Right renal cortex interstitium (tissue), 3 donors: ENCODE measurements at places on chromosomes 4 and X. TPM values are rescaled to one million over a fixed set of nuclear protein-coding genes. Genes with fewer than 3 reads are reported as not detected.

AVPR2 gene
- polyA plus RNA-seq = 2.4 TPM

DNA sequence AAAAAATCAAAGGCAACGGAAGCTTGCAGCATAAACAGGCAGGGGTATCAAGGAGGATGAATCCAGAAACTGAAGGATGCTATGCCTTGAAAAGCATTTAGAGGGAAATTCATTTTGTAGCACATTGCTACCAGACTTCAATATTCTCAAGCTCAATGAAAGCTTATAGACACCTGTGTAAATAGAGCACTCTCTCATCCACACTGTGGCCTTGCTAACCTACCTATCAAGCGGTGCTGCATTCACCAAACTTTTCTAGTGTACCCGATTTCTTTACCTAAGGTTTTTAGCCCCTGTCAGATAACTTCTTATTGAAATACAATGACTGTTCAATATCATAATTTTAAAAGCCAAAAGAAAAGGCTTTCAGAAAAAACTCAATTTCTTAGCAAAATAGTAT lies 20.2 kb upstream of the HSD17B13 start:
- no peak for DNase-seq

DNA sequence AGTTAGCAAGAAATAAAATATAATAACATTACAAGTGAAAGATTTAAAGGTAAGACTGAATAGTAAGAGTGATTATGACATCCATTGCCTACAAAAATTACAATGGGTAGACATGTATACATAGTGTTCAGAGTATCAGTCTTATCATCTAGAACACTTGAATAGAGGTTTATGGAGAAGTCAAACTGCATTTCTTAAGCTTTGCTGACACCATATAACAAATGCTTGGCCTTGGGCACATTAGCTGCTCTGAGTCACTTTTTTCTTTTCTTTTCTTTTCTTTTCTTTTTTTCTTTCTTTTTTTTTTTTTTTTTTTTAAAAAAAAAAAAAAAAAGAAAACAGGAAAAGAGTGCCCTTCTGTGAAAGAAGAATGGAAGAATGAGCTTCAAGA lies 220.0 kb downstream of the SPCS3 start:
- DNase-seq = no peak

DNA sequence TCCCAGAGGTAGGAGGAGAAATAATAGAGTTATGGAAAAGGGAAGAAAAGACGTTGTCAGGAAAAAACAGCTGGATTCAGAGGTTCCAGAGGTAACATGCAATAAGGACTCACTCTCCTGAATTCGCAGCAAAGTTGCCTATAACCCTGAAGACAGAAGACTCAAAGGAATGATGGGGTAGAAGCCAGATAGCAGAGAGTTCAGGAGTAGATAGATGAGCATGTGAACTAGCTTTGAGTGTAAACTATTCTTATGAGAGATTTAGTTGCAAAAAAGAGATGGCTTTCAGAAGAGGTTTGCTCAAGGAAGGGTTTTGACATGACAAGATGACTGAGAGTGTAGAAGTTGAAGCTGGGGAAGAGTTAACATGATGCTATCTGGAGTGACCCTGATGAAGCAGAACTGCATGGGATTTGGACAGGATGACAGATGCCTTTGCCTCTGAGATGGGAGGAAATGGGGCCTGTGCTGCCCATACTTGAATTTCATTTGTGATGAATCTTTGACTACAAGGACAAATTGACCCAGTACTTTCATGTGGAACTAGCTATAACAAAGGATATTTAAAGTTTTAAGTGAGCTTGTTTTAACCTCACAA lies 73.9 kb downstream of the AMELX start:
- DNase-seq = no peak

DNA sequence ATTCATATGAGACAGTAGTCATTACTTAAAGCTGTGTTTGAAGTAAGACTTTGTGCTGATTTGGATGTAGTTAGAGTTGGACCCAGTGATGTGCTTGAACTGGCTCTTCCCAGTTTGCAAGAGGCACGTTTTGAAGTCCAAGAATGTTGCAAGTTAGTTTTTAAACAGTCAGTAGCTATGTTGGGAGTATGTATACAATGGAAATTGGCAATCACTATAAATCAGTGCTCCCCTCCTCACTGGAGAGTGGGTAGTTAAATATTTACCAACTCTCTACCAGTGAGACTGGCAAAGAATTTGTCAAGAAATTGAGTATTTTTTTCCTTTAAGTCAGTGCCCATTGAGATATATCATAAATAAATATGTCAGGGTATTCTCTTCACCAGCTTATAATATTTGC lies 191.9 kb upstream of the SPRY1 start:
- DNase-seq = no peak

DNA sequence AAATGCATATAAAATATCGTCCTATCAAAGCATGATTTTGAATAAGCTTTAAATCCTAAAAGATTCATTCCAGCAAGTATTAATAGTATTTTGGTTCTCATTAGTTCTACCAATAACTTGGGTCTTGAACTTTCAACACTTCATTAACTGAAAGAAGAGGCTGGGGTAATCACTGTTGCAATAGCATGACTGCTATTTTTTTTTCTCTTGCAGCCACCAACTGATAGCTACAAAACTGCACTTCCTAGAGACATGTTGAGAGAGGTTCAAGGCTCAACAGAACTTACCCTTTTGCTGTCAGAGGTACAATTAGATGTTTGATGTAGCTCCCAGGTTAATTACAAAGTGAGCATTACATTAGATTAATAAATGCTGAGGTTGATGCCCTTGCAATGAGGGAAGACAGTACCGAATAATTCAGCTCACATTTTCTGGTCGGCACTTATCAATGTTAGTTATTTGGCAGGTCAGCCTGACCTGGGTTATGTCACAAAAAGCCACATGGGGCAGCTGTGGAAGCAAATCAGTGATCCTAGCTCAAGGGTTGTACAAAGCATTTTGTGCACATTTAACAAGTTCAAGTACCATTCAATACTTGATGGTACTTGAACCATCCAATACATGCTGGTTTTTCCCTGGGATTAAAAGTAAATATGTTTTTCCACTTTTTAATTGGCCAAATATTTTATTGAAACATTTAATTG lies 29.9 kb upstream of the TET2 start:
- DNase-seq = no peak

DNA sequence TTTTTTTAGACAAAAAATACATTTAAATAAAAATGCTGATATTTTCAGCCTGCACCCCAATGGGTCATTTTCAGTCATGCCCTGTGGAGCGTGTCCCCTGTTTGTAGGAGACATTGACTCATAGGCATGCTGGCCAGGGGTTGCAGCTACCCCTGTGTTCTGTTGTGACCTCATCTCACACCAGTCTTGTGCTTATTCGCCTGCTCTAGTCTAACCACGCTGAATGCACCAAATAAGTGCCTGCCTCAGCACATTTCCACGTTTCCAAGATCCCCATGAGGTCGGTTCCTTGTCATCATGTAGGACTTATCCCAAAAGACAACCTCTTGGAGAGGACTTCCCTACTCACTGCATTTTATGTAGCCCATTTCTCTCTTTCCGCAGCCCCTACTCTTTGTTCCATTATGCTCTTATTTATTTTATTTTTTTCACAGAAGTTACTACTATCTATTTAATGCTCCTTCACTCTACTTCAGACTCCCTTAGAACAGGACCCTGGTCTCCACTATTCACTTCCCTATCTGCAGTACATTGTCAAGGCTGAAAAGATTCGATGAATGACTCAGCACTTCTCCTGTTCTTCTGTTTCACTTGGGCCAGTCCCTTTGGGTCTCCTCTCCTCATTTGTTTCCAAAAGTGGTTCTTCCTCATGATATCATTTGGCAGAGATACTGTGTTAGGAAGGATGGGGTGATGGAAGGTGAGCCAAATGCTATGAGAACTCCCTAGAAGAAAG lies 109.7 kb downstream of the MSL3 start:
- DNase-seq = no peak

DNA sequence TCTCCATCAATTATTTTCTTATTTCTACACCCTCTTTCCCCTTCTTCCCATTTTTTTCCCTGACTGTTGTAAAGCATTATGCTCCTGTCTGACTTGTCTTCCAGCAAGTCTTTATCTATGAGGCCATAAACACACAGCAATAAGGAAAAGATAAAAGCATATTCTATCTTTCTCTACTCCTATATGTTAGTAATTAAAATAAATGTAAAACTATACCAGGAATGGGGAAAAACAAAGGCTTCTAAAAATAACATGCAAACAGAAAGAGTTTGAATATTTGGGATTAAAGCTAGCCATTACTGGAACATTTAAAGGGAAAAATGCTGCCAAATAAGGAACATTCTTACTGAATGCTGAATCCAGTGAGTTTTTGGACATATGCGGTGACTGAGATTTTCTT lies 471.7 kb upstream of the HS3ST1 start:
- DNase-seq = no peak

GRCh38 chrX:17192106-17192505 lies 182.9 kb upstream of the NHS start:
- no peak for DNase-seq

POU3F4 gene
- 7.5 TPM for polyA plus RNA-seq

GRCh38 chrX:27163236-27163635 lies 299.9 kb downstream of the PPP4R3C start:
- DNase-seq = no peak

- DNase-seq = no peak
Measured at GRCh38 chr4:98996056-98996764, 689 bp downstream of the METAP1 start.

- no peak for DNase-seq
Measured at GRCh38 chrX:130091980-130092522, 18.2 kb downstream of the ELF4 start.

FAM184B gene
- polyA plus RNA-seq = 0.40 TPM

DNA sequence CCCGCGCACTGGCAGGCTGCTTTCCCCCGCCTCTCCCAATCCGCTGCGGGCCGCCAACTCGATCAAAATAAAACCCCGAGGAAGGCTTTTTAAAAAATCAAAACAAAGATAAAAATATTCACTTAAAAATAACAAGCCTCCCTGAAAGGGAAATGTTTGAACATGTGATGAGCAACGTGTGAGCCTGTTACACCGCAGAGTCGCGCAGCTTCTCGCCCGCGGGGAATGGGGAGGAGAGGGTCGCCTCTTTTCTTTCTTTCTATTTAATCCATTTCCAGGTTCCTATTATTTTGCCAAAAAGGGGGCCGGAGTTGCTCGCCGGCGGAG lies 326.0 kb upstream of the F9 start:
- no peak for DNase-seq

GRCh38 chrX:148867596-148867995 lies 367.2 kb downstream of the AFF2 start:
- DNase-seq = no peak

GPR34 gene
- polyA plus RNA-seq = 6.2 TPM

DNA sequence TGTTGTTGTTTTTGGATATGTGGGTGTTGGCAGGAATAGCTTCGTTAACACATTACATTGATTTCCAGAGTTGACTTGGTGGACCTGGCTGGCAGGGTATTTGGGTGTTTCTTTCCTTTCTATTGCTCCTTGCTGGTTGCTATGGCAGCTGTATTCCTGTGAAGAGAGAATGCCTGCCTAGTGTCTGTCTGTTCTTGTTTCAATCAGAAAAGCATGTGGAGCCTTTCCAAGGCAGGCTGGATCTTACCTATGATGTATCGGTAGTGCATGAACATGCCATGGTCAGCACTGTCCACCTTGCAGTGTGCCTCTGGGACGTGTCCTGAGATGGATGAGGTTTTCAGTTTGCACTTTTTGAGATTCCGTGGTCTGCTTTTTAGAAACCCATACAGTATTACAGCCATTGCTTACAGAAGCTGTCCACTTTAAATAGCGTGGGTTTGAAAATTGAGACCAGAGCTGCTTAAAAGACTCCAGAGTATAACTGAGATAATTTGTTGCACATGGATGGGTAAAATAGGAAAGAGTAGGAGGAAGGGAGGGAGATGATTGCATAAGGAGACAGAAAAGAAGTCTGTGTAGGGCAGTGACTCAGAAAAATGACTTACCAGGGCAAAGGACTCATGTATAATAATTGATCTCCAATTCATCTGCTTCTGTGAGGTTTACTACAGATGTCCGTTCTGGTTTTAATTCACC lies 20.0 kb upstream of the AADAT start:
- DNase-seq = no peak

SORBS2 gene
- 71.9 TPM for polyA plus RNA-seq

HSFX4 gene
- 0.50 TPM for polyA plus RNA-seq

- DNase-seq = no peak
Measured at GRCh38 chr4:16794816-16795445, 103.5 kb downstream of the LDB2 start.

DCAF12L2 gene
- 2.2 TPM for polyA plus RNA-seq

GRCh38 chrX:69546978-69547377 lies 42.9 kb downstream of the NALF2 start:
- no peak for DNase-seq

- DNase-seq = no peak
Measured at GRCh38 chr4:181006499-181007260, 1236.5 kb upstream of the TENM3 start.

DNA sequence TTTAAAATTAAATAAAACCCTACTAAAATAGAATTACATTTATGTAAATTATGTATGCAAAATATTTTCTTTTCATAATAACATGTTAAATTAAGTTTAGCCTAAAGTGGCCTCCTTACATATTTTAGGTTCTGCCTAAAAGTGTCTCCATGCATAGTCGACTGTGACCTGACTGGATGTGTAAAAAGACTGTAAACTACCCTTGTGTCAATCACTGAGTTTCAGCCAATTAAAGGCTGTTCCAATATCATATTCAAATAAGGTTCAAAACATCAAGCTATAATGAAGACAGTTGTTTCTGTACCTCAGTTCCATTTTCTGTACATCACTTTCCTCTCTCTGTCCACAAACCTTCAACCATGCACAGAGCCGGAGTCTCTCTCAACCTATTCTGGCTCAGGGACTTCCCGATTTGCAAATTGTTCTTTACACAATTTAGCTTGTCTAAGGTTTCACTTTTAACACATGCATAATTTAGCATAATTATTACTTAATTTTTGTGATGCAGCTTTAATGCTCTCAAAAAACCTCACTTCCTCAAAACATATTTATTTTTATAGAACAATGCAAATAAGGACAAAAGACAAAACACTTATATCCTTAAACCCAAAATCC lies 60.1 kb downstream of the SH3RF1 start:
- DNase-seq = no peak

DNA sequence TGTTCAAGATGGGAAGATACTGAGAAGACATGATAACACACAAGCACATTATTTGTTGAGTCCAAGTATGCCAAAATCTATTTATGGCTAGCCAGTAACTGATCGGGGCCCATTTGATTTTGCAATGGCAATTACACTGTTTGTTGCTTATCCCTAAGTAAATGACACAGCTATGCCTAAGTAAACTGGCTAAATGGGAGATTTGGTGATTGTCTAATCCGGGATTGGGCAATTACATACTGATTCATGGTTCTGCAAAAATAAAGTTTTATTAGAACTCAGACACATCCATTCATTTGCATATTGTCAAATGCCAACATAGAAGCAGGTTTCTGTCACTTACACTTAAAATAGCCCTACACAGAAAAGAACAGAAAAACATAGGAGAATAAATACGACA lies 140.2 kb upstream of the TBL1X start:
- no peak for DNase-seq

GRCh38 chrX:153410373-153410772 lies 899 bp upstream of the ZFP92 start:
- no peak for DNase-seq

SHROOM3 gene
- polyA plus RNA-seq = 31.1 TPM
